Aorta (tissue), 5 donors: ENCODE measurements at places on chromosomes 2 and 18.

- no peaks in the 10 kb centered on the region for H3K27me3 ChIP-seq
- H3K4me1 ChIP-seq = peaks cover 4% of the 10 kb centered on the region
- no peak overlapping the region for H3K4me3 ChIP-seq
- no peaks in the 10 kb centered on the region for H3K36me3 ChIP-seq
- no peak overlapping the region for H3K27ac ChIP-seq
Measured at GRCh38 chr2:231160701-231161100, 35.9 kb upstream of the HTR2B start.

- no peaks in the 10 kb centered on the region for H3K4me1 ChIP-seq
- no peaks in the 10 kb centered on the region for H3K36me3 ChIP-seq
- no peaks in the 10 kb centered on the region for H3K27me3 ChIP-seq
Measured at GRCh38 chr18:23059541-23060465, 75.5 kb upstream of the CABLES1 start.

- no peaks in the 10 kb centered on the region for H3K36me3 ChIP-seq
- H3K27me3 ChIP-seq = no peaks in the 10 kb centered on the region
- H3K27ac ChIP-seq = no peak overlapping the region
- DNase-seq = no peak
Measured at GRCh38 chr2:1370461-1370860, 42.8 kb upstream of the TPO start.

DNA sequence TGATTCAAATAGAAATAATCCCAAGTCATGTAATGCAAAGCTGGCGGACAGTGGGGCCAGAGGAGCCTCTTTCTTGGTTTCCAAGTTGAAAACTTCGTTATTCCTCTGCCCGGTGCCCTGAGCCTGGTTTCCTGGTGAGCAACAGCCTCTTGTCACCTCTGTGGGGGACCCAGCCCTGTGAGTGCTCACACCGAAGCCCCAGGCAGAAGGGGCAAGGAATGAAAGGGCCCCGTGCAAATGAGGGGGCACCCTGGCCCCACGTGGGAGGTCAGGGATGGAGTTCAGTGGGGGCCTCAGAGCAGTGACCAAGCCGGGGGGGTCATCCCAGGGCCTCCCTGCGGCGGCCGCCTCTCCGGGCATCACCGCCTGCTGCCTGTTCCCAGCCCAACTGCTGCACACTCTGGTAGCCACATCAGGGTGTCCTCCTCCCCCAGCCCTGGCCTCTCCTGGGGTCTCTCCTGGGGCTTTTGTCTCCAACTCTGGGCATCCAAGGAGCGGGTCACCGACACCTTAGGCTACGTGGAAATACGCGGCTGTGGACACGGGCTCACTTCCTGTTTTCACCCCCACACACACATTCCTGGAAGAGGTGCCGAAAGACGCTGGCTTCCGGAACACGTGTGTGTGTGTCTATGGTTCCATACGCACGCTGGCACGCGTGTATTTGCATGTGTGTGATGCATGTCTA, 64.5 kb downstream of the TWIST2 start:
- H3K36me3 ChIP-seq = peaks cover 1% of the 10 kb centered on the region
- no peak overlapping the region for H3K27ac ChIP-seq
- no peak overlapping the region for H3K4me3 ChIP-seq

DNA sequence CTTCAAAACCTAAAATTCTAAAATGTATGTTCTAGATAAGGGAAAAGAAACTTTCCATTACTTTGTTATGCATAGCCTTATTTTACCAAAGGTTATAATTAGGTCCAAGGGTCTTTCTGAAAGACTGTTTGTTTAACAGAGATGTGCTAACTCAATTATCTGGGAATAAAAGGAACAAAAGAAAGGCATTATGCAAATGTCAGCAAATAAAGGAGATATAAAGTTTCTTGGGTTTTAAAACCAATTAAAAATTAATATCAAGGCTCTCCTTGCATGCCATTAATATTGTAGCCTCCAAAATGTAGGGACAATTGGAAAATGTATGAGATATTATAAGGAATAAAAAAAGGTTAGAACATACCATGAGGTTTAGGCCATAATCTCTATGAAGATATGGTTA, 87.8 kb upstream of the DOCK10 start:
- DNase-seq = no peak
- H3K27ac ChIP-seq = no peak overlapping the region
- H3K27me3 ChIP-seq = no peaks in the 10 kb centered on the region

DNA sequence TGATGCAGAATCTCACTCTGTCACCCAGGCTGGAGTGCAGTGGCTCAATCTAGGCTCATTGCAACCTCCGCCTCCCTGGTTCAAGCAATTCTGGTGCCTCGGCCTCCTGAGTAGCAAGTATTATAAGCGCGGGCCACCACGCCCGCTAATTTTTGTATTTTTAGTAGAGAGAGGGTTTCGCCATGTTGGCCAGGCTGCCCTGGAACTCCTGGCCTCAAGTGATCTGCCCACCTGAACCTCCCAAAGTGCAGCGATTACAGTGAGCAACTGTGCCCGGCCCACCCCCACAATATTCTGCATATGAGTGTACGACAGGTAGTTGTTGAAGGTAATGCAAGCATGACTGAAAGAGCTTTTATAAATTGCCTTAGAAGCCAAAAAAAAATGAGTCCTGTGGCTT, 1.2 kb downstream of the WDR75 start:
- DNase-seq = no peak
- no peak overlapping the region for H3K27ac ChIP-seq
- peaks cover 10% of the 10 kb centered on the region for H3K4me1 ChIP-seq
- no peak overlapping the region for H3K4me3 ChIP-seq

DNA sequence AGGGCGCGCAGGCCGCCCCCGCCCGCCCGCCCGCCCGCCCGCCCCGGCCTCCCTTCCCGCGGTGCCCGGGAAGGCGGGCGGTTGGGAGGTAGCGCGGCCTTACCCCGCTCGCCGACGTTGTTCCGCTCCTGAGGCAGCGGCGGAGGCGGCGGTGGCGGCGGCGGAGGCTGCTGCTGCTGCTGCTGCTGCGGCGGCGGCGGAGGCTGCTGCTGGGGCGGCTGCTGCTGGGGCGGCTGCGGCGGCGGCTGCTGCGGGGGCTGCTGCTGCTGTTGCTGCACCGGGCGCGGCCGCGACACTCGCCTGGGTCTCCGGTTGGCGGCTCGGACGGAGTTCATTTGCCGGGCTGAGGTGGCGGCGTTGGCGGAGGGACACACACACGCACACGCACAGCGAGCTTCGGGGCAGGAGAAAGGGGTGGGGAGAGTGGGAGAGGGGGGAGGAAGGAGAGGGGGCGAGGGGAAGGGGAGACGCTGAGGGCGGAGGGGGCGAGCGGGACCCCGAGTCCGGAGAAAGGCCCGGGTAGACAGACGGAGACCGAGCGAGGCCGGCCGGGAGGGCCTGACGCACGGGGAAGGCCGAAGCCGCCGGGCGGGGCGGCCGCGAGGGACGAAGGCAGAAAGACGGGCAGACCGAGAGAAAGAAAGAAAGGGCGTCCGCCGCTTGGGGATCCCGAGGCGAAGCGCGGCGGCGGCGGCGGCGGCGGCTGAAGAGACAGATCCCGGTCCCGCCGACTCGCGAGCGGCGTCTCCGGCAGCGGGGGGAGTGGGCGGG, 727 bp downstream of the FBXO11 start:
- no peaks in the 10 kb centered on the region for H3K36me3 ChIP-seq
- H3K4me1 ChIP-seq = no peaks in the 10 kb centered on the region
- peak overlapping the region; percentile 98 for H3K4me3 ChIP-seq
- no peaks in the 10 kb centered on the region for H3K27me3 ChIP-seq
- peak; percentile 75 for DNase-seq

- DNase-seq = peak; percentile 44
- no peak overlapping the region for H3K4me3 ChIP-seq
- no peaks in the 10 kb centered on the region for H3K4me1 ChIP-seq
- no peaks in the 10 kb centered on the region for H3K36me3 ChIP-seq
Measured at GRCh38 chr18:79387615-79388014, 8.1 kb upstream of the NFATC1 start.
